ENCODE measurements at places on chromosomes 2 and 18.

GRCh38 chr2:187646556-187646955 is 92.3 kb upstream of the TFPI start:
- DNase-seq, result no peak

DNA sequence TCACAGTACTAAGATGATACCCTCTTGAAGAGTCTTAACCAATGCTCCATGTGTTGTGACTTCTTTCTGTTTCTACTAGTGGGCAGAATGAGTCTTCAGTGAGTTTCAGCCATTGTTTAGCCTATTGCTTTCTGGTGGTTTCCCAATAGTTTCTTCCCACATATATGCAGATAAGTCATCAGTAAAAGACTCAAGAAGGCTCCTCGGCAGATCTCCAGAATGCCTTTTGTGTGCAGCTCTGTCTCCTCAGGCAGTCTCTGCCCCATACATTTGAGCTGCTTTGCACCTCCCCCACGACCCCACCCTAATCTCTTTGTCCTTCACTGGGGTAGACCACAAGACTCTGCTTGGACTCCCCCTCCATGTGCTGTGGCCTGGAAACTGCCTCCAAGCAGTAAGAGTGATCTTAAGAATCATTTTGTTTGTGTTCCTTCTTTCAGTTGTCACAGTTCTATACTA is 71.6 kb upstream of the CHRNA1 start:
- peak; percentile 63 for DNase-seq

GRCh38 chr2:34311816-34312215 is 712.7 kb upstream of the FAM98A start:
- DNase-seq, result no peak

- DNase-seq, result no peak
Observed at GRCh38 chr2:238585836-238586821, 159.4 kb downstream of the ASB1 start.

DNA sequence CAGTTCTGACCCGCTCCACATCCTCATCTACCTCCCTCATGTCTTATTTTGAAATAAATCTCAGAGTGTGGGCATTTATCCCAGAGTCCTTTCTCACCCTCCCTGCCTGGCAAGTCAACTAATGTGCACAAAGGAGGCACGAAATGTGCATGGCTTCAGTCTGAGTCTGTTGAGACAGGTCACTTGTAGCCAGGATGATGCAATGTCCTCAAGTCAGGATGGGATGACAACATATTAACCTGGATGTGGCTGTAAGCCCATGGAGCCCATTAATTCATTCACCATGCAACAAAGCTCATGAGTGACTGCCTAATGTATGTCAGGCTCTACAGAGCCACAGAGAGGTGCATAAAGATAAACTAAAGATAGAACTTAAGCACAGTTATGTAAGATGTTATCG is 34.5 kb downstream of the KCNG3 start:
- DNase-seq, result no peak

GRCh38 chr2:33272001-33272400 is 204.4 kb upstream of the RASGRP3 start:
- no peak for DNase-seq

DNA sequence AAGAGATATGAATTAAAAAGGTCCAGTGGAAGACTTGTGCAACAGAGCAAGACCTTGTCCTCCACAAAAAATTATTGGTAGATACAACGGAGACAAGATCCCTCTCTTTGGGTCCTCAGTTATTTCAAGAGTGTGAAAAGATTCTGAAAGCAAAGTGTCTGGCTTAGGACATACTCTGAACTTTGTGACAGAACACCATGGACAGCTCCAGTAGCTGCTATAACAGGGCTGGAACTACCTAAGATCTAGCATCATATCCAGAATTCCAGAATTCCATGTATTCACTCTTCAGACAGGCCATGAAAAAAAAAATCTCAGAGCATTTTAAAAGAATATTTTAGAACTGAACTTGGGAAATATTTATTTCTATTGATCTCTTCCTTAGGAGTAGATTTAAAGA is 74.8 kb upstream of the ZBTB14 start:
- no peak for DNase-seq

DNA sequence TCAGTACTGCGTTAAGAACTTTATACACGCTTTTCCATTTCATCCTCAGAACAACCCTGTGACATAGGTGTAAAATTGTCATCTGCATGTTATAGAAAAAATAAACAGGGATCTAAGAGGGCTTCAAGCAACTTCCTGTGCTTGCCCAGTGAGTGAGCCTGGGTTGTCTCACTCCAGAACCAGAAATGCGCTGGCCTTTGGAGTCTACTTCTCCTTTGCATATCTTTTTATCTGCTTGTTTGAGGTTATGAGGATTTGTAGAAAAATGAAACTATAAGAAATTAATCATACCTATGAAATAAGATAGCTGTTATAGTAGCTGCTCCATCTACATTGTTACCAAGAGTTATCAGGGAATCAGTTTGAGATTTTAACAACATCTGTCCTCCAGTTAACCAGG is 55.3 kb upstream of the CABYR start:
- no peak for DNase-seq

DNA sequence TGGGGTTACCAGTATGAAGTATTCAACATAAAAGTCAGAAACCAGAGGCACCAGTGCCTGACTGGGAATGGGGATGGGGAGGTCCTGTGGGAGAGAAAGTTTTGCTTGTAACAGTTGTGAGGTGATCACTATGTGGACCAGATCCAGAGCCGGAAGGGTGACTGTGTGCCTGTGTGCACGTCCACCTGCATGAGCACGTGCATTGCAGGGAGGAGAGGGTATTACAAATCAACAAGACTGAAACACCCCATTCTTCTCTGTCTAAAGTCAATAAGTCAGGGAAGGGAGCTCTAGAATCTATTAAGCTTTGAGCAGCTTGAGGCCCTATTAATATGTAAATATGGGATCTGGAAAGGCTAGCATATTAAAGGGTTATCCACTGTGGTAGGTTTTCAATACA is 241.0 kb upstream of the ACVR2A start:
- no peak for DNase-seq

GRCh38 chr2:166126007-166126639 is 1.7 kb downstream of the SCN1A start:
- no peak for DNase-seq

DNA sequence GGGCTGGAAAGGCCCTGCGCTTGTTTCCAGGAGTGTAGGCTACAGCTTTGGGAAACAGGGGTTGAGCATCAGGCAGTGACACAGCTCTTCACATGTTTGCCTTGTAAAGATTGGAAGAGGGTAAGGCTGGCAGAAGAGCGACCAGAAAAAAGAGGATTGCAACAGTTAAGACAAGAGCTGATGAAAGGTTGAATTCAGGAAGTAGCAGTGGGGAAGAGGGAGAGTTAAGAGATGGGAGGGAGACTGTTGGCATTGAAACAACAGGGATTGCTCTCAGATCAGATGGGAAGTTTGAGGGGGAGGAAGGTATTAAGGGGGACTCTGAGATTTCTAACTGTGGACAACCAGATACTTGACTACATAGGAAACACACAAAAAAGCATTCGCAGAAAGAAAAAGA is 96.9 kb downstream of the CTAGE1 start:
- no peak for DNase-seq

DNA sequence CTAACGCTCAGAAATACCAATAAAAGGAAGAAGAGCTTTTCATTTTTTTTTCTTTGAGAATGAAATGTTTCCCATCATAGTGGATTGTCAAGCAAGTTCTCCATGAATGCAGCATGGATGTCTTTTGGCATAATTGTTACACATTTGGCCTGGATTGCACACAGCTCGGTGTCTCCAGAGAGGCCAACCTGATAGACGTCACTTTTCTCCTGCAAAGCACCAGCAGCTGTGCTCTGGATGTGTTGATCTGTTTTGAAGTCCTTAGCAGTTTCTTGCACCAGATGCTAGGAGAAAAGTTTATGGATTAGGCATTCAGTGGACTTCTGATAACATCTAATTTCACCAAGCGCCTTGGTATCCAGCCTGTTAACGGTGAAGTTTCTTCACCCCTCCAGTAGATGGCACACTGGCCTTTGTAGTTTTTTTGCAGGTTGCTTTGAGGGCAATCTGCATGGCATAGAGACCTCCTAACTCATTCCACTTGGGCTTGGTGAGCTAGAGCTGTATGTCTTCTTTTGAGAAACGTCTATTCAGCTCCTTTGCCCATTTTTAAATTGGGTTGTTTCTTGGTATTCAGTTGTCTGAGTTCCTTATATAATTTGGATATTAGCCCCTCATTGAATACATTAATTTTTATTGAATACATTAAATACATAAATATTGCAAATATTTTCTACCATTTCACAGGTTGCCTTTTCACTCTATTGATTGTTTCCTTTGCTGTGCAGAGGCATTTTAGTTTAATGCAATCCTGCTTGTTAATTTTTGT is 59.7 kb downstream of the PTH2R start:
- peak; percentile 57 for DNase-seq

DNA sequence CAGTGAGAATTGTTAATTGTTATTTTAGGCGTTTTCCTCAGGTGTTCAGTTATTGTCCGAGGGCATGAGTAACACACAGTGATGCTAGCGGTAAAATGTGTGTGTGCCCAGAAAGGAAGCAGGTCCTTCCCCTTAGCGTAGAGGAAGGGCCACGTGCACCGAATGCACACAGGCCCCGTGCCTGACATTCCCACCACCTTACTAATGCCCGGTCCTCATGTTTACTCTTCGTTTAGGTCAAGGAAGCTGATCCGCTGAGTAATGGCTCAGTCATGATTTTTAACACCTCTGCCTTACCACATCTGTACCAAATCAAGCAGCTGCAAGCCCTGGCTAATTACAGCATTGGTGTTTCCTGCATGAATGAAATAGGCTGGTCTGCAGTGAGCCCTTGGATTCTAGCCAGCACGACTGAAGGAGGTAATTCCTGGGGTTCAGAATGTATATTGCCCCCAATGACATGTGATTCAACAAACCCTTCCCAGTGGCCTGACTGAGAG is 76.7 kb downstream of the MERTK start:
- DNase-seq, result no peak

DNA sequence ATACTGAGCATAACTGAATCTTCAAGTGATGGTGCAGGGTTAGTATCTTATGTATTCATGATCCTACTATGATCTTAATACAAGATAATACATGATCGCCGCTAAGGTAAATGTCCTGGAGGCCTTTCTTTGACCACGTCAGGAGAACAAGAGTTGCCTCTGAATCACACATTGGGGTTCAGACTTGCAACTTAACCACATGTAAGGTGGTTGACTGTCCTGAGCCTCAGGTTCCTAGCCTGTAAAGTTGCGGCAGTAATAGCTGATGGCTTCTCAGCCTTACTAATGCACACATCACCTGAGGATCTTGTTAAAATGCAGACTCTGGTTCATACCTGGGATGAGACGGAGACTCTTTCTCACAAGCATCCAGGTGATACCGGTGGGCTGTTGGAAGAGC is 112.5 kb downstream of the MGAT5 start:
- DNase-seq, result no peak

DNA sequence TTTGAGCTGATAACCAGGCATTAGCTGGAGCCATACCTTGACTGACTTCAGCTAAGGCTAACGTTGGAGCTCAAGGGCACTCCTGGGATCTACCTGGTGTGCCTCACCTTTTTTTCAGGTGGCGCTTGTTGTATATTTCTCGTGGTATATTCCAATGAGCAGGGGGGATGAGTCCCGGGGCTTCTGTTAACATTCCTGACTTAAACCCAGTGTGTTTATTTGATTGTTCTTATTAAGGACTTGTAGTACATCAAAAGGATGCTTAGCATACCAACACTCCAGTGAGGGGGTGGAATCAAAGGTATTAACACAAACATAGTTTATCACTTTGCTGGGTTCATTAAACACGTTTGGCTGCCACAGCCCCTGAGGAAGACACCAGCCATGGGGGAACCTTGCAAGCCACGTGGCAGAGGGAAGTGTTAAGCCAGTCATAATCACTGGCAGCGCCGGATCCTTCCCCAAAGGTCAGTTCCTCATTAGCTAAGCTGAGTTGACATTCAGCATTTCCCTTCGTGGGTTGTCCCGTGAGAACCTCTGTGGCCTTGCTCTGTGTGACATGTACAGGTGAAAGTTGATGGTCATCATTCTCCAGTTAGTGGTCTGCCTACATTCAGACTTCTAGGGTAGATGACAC is 119.5 kb upstream of the MCFD2 start:
- no peak for DNase-seq

GRCh38 chr2:127647242-127648190 is 1.6 kb downstream of the GPR17 start:
- DNase-seq, result no peak

DNA sequence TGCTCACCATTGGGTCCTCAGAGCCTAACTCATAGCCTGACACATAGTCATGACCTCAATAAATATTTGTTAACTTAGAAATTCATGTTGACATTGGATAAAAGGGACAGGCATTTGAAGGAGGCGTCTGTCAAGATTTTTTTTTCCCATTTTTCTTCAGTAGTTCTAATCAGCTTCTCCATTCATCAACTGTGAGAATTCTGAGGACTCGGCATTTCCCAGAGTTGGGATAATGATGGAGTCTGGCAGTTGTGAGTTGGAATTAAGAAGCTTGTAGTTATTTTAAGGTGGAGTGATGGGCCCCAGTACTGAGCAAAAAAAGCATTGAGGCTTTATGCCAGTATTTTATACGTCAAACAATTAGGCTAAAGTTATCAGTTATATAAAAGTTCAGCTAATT is 4.6 kb downstream of the SPATS2L start:
- DNase-seq, result no peak

DNA sequence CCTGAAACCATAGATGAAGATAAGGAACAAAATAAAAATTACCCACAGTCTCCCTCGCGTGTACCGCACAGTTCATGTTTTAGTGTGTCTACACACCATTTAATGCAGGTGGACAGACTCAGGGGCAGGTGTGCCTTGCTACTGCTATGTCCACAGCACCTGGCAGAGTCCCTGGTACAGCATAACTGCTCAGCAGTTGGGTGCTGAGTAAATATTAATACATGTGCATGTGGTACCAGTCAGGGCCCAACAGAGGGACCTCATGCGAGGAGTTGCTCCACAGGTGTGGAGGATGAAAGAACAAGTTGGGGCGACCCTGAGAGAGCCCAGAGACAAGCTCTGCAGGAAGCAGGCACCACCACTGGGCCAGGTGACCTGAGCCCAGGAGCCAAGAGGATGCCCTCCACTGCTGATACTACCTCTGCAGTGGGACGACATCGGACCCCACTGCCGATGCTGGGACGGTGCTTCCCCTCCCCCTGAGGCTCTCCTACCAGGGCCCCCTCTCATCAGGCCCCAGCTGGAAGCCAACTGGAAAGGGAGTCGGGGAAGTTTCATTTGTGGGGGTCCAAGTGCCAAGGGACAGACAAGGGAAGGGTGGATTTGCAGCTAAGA is 100.8 kb downstream of the NEDD4L start:
- DNase-seq, result no peak

GRCh38 chr2:190512539-190513095 is 21.9 kb downstream of the NEMP2 start:
- no peak for DNase-seq

DNA sequence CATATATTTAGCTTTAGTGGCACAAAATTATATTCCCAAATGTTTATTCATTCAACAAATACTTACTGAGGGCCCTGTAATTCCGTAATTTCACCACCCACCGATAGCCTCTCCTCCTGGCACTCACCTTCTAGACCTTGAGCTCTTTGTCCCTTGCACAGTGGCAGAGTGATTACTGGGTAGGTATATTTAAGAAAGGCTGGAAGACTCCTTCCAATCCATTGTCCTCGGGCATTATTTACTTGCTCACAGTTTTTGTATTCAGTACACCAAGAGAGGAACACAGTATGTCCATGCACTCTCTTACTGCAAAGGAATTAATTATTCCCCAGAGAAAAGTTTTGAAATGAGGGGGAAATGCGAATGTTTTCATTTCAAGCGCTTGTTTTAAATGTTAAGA is 1.1 kb upstream of the CDCA7 start:
- no peak for DNase-seq

Measured in ecto neural progenitor cell (in vitro differentiated cells).